A549 treated with CpdA at 1 μM for 4 hours (cell line): ENCODE measurements at places on chromosomes 3 and 15. TPM values are rescaled to one million over a fixed set of nuclear protein-coding genes. Genes with fewer than 3 reads are reported as not detected.

TIPIN gene
- 23.3 to 29.7 TPM (median 26.1 TPM) in 5 replicates for total RNA-seq

PRKCD gene
- total RNA-seq = 16.7 to 21.2 TPM (median 20.4 TPM) in 5 replicates

GPR149 gene
- total RNA-seq = not detected in 5 replicates

THSD4 gene
- 18.1 to 24.2 TPM (median 20.9 TPM) in 5 replicates for total RNA-seq

LINGO1 gene
- total RNA-seq = 7.0 to 12.4 TPM (median 9.2 TPM) in 5 replicates

PRRT3 gene
- 0.72 to 1.5 TPM (median 1.4 TPM) in 5 replicates for total RNA-seq

C3orf49 gene
- not detected in 5 replicates for total RNA-seq

GOLGA6D gene
- 0.05 TPM in 1 of 5 replicates, not detected in the others for total RNA-seq

STX19 gene
- 0.05 to 0.14 TPM in 2 of 5 replicates, not detected in the others for total RNA-seq

GPR171 gene
- total RNA-seq = not detected in 5 replicates

CCR3 gene
- not detected in 5 replicates for total RNA-seq

TM4SF1 gene
- total RNA-seq = 1,446 to 2,525 TPM (median 1,775 TPM) in 5 replicates

LRRC28 gene
- 14.0 to 17.2 TPM (median 16.1 TPM) in 5 replicates for total RNA-seq

ETV5 gene
- total RNA-seq = 27.3 to 36.3 TPM (median 30.7 TPM) in 5 replicates

ZBBX gene
- total RNA-seq = not detected in 5 replicates

FOXP1 gene
- 8.3 to 12.0 TPM (median 9.5 TPM) in 5 replicates for total RNA-seq

ISL2 gene
- 2.4 to 5.1 TPM (median 4.5 TPM) in 5 replicates for total RNA-seq

HEG1 gene
- total RNA-seq = 4.1 to 7.4 TPM (median 6.4 TPM) in 5 replicates

PARP15 gene
- total RNA-seq = not detected in 5 replicates

PPARG gene
- 38.4 to 42.6 TPM (median 41.7 TPM) in 5 replicates for total RNA-seq

SPG11 gene
- 7.8 to 9.1 TPM (median 8.7 TPM) in 5 replicates for total RNA-seq

UBR1 gene
- total RNA-seq = 3.1 to 5.4 TPM (median 4.3 TPM) in 5 replicates

SLC6A6 gene
- total RNA-seq = 85.3 to 121 TPM (median 98.4 TPM) in 5 replicates

ALG1L2 gene
- not detected in 5 replicates for total RNA-seq

HGD gene
- 12.7 to 18.2 TPM (median 15.7 TPM) in 5 replicates for total RNA-seq

C3orf22 gene
- not detected in 5 replicates for total RNA-seq

RETNLB gene
- total RNA-seq = not detected in 5 replicates

C3orf70 gene
- total RNA-seq = 0.02 TPM in 1 of 5 replicates, not detected in the others

CAND2 gene
- 0.31 to 0.50 TPM (median 0.37 TPM) in 5 replicates for total RNA-seq

KY gene
- 0.06 to 0.15 TPM (median 0.08 TPM) in 5 replicates for total RNA-seq

CCDC54 gene
- not detected in 5 replicates for total RNA-seq

MBNL1 gene
- total RNA-seq = 42.4 to 58.3 TPM (median 52.8 TPM) in 5 replicates

ZDHHC23 gene
- 3.3 to 3.6 TPM (median 3.5 TPM) in 5 replicates for total RNA-seq

AGTR1 gene
- 0.30 to 0.50 TPM (median 0.42 TPM) in 5 replicates for total RNA-seq

MEX3B gene
- total RNA-seq = 4.3 to 6.4 TPM (median 4.7 TPM) in 5 replicates

RPL39L gene
- total RNA-seq = 45.1 to 52.1 TPM (median 51.3 TPM) in 5 replicates

GABRR3 gene
- not detected in 5 replicates for total RNA-seq

MYL3 gene
- total RNA-seq = 0.18 TPM in 1 of 5 replicates, not detected in the others

CNTN3 gene
- total RNA-seq = not detected in 5 replicates

LIPH gene
- total RNA-seq = 7.5 to 8.5 TPM (median 8.1 TPM) in 5 replicates

TAGLN3 gene
- not detected in 5 replicates for total RNA-seq

SGO1 gene
- total RNA-seq = 14.8 to 19.4 TPM (median 15.6 TPM) in 5 replicates

CYP1A2 gene
- total RNA-seq = not detected in 5 replicates

CAPN3 gene
- total RNA-seq = 0.25 to 0.43 TPM (median 0.31 TPM) in 3 of 5 replicates, not detected in the others

CLDN11 gene
- 0.14 to 0.26 TPM (median 0.22 TPM) in 5 replicates for total RNA-seq

MASP1 gene
- total RNA-seq = 0.01 to 0.05 TPM in 2 of 5 replicates, not detected in the others

CD96 gene
- not detected in 5 replicates for total RNA-seq
